ENCODE measurements at places on chromosomes 7 and 10.

DNA sequence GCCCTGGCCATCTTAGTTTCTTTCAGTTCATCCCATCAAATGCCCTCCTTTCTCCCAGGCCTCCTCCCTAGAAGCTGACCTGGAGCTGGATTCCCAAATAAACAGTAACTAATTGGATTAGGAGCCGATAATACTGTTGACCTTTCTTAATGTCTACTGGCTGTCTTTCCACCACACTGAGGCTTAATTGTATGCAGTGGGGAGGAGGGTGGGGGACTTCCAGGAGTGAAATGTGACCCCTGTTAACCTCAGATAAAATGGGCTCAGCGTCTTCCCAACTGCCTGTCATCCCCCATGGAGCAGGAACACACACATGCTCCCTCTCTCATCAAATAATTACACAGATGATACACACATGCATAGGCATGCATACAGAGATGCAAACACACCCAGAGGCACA is 53.7 kb upstream of the LBX1 start:
- DNase-seq = no peak

DNA sequence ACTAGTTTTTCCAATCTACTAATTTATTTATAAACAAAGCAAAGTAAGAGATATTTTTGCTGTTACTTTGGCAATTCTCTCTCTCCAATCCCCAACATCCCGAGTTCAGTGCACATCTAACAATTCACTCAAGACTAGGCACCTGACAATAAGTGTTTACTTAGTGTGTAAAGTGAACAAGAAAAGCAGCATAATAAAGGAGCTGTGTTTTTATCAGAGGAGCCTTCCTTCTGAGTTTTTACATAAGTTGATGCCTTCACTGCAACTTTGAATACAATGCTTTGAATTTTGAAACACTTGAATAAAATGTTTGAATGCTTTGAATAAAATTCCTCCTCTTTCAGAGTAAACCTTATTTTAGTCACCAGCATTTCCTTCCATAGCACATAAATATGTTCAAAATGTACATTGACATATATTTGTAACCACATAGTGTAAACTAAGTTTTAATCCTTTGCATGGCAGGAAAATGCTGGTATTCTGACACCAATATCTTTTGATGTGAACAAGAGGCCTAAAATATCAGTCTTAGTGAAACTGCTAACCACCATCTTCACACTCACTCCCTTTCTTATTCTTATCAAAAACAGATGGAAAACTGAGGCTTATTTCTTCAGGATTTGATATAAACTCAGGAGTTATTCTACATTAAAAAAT is 11.4 kb downstream of the PDK4 start:
- DNase-seq = no peak

- no peak for DNase-seq
Observed at GRCh38 chr10:72334196-72334824, 20.4 kb downstream of the DNAJB12 start.

DNA sequence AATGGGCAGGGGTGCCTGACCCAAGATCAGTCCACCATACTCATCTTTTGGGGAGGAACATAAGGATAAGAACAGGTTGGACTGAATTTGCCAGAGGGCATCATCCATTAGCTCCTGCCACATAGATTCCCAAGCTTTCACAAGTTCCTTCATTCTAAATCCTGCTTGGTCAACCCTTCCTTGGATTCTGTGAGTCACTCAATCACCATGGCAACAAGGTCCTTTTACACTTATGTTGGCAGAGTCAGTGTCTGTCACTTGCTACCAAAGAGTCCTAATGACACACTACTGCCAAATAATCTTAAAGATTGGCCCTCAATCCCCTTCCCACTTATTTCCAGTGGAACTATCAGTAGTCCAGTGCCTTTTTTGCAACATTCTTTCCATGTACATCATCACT is 5.0 kb upstream of the LGI1 start:
- DNase-seq = no peak

DNA sequence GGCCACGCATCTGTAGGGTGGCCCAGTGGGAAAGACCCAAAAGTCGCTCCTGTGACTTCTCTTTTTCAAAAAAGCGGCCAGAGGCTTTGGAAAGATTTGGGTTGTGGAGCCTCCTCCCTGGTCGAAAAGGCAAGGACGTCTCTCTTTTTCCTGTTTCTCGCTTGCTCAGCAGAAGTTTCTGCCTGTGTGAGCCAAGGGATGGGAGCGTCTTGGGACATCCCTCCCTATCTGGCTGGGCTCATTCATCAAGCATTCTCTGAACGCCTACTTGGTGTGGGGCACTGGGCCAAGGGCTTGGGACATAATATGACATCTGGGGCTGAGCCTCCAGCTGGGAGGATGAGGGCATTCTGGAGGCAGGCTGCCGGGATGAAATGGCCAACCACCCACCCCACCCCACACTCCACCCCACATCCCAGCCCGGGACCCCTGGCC is 120.9 kb downstream of the C10orf105 start:
- DNase-seq = no peak

DNA sequence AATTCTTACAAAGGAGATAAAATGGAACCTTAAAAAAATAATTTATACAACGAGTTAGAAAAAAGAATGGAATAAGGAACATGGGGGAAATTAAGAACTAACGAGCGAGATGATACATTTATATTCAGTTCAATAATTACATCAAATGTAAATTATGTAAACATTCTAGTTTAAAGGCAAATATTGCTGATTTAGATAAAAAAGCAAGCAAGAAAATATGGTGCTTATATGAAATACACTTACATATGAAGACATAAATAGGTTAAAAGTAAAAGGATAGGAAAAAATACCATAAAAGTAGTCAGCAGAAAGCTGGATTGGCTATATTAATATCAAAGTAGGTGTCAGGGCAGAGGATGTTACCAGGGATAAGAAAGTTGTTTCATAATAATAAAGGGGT is 127.0 kb upstream of the AHR start:
- DNase-seq = no peak

DNA sequence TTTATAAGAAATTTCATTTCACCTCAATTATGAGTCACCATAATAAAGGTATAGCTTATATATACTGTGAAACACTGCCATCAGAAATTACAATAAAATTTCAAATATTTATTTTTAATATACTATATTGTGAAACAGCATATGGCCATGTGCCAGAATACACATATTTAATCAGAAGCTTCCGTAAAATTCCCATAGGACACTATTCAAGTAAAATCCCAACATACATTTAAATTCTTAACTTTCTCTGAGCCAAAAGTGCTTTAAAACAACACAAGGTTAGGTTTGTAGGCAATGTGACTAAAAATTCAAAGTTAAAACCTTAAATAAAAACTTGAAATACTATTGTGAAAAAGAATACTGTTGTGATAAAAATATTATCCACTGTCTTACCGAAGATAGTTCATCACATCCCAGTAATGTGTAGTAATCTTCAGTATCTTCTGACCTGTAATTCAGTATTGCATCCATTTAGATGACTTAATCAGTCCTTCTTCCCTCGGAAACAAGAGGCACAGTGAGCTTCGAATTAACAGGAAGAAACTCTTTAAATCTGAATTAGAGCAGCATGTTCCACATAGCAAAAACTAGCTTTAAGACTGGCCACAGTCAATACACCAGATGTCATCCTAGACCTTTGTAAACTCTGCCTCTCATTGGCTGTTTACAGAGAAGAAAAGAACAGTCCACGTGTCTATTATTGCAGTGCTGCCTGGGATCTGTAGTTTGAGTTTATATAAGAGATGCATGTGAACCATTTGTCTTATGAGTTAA is at the start of gene DNAJC12:
Gene DNAJC12, minus strand, starts transcription at position 648 of the 774 bp plus-strand sequence. Its CDS starts 177 bp downstream, at position 471.
- no peak for DNase-seq

GRCh38 chr10:49243139-49243538 is 54.9 kb upstream of the TMEM273 start:
- no peak for DNase-seq

DNA sequence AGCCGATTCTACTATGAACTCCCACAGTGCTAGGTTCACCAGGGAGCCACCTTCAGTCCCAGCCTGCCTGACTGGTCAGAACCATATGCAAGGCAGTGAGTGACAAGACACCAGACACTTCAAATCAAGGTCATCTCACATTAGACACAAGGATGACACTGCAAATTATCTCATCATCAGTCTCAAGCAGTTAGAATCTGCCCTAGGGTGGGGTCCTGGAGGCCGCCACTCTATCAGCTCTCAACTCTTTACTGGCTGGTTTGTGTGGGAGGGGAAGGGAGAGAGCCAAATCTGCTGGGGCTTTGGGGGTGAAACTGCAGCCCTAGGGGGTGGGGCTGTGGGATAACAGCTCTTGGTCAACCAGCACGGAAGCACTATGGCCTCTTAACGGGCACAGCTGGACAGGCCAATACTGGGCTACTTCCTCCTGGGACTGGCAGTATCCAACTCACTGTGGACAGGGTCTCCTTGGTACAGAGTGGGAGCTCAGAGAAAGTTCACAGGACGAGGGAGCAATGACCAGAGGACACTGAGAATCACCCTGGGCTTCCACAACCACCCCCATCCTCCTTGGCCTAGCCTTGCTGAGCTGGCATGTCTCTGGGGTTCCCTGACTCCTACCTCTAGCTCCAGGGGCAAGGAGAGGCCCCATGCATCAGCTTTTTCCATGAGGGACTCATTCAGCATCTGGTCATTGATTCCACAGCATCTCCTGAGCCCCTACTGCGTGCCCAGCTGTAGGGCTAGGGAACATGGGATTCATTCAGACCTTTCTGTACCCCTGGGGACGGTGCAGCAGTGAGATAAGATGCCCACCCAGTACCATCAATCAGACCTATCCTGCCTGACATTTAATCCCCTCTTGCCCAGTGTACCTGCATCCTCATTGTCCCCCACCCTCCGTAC is 5.4 kb downstream of the GPRIN2 start:
- DNase-seq = no peak
